Stimulated activated CD4-positive, alpha-beta T cell treated with anti-CD3 and anti-CD28 coated beads, TNF-alpha, amount 100 ng/mL, for 1 hour (primary cell): ENCODE measurements at places on chromosomes 12 and 14.

DNA sequence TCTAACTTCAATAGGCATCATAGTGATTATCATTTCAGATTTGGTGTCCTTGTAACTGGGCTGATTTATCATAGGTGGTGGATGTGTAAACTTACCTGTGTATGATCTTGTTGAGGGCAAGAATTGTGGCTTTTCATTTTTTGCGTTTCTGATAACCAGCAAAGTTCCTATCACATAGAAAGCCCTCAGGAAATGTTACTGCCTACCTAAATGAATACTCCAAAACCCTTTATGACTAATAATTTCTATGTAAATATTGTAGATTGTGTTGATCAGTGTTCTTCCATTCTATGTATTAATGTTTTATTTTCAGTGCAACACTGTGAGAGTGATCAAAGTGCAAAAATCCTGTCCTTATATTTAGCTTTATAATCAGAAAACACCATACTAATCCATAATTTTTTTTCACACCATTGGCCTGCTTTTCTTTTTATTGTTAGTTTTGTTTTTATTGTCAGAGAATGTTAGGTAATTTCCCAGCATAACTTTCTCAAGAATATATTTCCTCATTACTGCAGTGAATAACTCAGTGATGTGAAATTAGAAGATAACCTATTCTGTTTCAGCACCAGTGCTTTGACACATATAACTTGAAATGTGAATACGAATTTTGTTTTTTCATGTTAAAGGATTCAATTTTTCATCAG lies 94.1 kb downstream of the GPHN start:
- no peak for DNase-seq

DNA sequence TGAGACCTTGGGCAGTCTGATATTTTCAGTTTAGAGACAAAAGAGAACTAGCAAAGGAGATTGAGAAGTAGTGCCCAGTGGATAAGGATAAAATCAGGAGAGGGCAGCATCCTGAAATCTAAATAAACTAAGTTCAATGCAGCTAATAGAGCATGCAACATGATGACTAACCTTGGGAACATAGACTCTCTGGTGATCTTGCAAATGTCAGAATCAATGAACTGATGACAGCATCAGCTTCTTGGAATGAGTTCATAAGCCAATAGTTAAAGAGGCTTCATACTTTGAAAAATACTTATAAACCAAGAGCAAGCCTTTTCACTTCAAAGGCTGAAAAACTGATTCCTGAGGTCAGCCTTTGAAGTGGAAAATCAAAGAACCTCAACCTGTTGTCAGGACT lies 8.2 kb downstream of the TAS2R19 start:
- DNase-seq: no peak

DNA sequence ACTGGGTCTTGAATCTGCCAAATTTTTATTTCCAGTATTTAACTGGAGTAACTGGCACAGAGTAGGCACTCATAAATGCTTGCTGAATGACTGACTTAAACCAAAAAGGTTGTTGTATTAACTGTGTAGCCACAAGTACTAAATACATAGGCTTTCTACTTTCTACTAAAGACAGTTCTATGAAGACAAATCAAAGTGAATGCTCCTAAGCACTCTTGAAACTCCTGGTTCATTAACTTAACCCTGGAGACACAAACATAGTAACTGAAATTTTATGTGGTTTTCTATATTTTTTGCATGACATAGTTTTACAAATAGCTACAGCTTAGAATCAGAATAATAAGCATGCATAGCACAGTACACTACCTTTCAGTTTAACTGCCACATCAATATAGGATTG lies 70.4 kb downstream of the TXNDC16 start:
- no peak for DNase-seq

DNA sequence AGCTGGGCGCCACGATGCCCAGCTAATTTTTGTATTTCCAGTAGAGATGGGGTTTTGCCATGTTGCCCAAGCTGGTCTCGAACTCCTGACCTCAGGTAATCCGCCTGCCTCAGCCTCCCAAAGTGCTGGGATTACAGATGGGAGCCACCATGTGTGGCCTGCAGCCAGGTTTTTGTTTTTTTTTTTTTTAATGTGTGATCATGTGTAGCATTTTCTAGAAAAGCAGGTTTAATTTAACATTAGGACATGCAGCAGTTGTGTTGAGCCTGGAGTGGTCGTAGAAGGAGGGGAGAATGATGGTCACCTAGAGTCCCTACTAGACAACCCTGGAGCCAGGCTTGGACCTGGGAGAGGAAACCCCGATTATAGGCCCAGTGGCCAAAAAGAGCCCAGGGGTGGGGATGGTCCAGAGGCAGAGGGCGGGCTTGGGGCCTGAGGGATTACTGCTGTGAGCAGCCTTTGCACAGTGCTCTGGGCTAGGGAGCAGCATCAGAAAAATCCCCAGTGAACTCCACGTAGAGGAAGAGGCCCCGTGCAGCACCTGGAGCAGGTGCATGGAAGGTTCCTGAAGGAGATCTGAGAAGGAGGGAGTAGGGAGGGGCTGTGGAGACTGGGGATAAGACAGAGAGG lies 13.6 kb downstream of the DLK1 start:
- no peak for DNase-seq

DNA sequence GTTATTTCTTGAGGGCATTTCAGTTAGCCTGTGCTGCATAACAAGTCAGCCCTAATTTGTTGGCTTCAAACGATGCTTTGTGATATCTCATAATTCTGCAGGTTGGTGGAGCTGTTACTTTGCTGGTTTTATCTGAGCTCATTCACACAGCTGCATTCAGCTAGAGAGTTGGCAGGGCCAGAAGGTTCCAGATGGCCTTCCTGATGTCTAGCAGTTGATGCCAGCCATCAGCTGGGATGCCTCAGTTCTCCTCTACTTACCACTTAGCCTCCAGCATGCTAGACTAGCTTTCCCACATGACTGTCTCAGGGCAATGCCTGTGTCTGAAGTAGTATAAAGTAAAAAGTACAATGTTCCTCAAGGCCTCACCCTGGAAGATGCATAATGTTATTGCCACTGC lies 130.6 kb downstream of the SLC35F4 start:
- no peak for DNase-seq

- DNase-seq: no peak
Measured at GRCh38 chr14:29102996-29103395, 336.4 kb downstream of the FOXG1 start.
